Activated CD8-positive, alpha-beta memory T cell treated with anti-CD3 and anti-CD28 coated beads for 48 hours (primary cell): ENCODE measurements at places on chromosomes 3 and 15.

DNA sequence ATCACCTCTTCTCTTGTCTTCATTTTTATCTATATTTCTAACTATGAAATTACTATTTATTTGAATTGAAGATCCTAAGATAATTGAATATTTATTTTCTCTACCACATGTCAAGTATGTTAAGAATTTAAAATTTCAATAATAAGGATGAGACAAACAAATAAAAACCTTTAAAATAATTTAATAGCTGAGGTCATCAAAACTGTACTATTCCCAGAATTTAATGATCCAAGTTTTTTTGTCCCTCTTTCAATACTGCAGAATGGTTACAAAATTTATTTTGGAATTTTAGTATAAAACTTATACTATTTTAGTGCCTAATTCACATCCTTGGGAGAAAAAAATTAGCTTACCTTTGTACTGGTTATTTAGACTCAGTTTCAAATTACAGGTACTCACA, 774.9 kb downstream of the ROBO2 start:
- DNase-seq, result no peak

- DNase-seq, result no peak
Measured at GRCh38 chr3:13750731-13751130, 129.1 kb downstream of the WNT7A start.

DNA sequence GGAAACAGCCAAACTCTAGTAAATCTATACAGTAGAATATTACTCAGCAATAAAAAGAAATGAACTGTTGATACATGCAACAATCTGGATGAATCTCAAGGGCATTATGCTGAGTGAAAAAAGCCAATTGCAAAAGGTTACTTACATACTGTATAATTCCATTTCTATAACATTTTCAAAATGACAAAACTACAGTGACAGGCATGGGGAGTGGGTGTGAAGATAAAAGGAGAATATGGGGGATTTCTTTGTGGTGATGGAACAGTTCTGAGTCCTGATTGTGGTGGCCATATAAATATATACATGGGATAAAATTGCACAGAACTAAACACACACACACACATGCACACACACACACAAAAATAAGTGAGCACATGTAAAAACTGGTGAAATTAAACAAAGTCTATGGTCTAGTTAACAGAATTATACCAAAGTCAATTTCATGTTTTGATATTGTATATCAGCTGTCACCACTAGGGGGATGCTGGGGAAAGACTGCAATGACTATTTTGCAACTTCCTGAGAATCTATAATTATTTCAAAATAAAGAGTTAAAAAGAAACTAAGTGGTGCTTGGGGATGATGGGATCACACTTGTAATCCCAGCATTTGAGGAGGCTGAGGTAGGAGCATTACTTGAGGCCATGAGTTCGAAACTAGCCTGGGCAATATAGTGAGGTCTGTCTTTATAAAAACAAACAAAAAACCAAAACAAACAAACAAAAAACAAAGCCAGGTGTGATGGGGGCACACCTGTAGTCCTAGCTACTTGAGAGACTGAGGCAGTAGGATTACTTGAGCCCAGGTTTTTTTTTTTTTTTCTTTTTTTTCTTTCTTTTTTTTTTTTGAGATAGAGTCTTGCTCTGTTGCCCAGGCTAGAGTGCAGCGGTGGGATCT, 66.0 kb downstream of the SPTSSB start:
- no peak for DNase-seq

DNA sequence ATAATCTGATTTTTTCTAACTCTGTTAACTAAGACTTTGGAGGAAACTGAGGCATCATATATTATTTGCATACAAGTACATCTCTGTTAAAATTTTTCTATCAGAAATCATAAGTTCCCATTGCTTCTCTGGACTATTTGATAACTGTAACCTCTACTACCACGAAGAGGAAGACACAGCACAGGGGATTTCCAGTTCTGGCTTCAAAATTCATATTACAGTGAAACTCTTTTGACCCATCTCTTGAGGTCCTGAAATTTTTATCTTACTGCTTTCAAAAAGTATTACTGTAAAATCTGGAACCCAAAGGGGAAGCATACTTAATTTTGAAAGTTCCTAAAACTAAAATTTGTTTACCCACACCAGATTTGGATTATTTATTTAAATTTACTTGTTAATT, 4.2 kb downstream of the PLSCR1 start:
- no peak for DNase-seq

DNA sequence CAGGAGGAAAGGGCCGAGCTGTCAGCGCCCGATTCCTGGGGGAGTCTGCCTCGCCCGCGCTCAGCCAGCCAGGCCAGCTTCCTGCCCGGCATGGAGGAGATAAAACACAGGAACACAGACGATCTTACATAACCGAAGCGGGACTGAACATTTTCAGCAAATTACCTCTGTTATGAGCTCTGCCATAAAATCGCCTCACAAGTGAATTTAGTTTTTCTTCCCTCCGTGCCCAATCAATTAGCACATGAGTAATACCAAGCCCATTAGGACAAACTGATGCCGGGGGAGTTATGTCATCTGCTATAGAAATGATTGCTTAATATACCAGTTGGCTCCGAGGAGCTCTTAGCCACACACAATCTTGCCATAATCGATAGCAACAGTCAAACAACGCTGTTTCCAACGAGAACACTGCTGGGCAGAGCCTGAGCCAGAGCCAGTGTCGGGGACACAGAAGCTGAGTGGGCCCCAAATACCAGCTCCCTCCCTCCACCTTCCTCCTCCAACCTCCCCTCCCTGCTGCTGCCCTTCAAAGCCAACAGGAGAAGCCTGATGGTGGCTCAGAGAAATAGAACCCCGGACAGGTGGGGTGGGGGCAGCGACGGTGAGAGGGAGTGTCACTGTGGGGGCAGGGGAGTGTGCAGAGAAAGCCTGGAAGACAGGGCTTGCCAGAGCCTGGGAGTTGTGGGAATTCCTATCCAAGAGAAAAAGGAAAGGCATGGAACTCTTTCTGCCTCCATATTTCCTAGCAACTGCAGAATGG, 279.4 kb upstream of the TLE3 start:
- DNase-seq, result no peak

DNA sequence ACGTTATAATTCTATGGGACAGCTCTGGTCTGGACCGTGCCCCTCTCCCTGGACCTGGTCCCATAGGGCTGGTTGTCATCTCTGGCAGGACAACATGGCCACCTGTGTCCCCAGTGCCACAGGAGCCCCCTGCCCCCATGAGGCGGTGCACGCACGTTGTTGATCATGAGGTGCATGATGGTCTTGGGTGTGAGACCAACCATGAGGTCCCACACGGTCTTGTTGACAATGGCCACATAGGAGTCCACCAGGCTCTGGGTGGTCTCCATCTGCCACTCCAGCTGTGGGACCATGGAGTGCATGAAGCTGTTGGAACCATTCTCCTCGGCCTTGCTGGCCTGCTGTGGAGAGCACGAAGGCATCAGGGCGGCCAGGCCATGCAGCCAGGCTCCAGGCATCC, 19.7 kb downstream of the GOLGA6D start:
- DNase-seq, result no peak

DNA sequence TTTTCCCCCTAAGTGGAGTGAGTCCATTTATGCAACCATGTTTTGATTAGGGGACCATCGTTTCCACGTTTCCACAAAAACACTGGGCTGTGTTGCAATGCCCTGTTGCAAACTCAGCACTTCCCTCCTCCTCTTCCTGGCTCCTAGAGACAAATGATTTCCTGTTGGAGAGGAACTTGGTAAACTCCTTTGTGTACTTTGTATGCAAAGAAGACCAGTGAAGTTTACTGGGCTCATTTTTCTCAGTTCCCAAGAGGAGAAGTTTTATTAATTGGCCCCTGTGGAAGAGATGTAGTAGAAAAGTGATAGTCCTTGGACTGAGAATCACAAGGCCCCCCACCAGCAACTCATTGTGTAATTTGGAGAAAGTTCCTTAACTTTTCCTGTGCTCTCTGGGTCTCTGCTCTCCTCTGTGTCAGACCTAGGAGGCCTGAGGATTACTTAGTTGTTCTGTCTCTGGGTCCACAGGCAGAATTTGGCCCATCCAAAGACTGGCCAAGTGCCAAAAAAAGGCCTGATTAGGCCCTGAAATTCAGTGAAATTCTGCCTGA, 95.0 kb downstream of the ATG7 start:
- DNase-seq, result no peak

GRCh38 chr3:58104151-58104550, 95.9 kb downstream of the FLNB start:
- DNase-seq, result no peak

- no peak for DNase-seq
Measured at GRCh38 chr3:152196782-152197181, 71.9 kb upstream of the MBNL1 start.

GRCh38 chr15:26134812-26135211, 271.7 kb upstream of the ATP10A start:
- DNase-seq, result no peak

- no peak for DNase-seq
Measured at GRCh38 chr3:66483409-66483906, 17.4 kb downstream of the LRIG1 start.

DNA sequence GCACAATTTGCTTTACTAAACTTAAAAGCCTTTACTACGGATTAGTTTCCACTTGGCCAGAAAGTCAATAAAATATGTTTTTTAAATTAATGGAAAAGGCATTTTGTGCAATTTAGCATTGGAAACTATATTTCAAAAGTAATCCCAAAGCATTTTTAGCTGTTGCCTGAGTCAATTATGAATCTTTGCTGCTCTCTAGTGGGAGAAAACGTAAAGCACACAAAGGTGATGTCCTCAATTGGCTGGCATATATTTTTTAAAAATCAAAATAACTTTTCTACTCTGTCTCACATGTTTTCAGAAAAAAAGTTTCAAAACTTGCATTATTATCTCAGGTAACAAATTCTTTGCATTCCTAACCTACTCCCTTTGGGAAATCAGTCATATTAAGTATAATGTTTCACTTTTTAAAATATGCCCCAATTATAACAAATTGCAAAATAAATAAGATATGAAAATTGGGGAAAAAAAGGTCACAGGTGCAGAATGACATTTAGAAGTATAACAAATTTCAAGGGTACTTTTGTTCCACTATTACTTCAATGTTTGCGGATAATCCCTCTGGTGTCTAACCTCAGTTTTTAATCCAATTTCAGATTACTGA, 47.2 kb upstream of the TEX55 start:
- DNase-seq, result no peak

GRCh38 chr15:62899090-62899493, 143.5 kb upstream of the TPM1 start:
- no peak for DNase-seq

DNA sequence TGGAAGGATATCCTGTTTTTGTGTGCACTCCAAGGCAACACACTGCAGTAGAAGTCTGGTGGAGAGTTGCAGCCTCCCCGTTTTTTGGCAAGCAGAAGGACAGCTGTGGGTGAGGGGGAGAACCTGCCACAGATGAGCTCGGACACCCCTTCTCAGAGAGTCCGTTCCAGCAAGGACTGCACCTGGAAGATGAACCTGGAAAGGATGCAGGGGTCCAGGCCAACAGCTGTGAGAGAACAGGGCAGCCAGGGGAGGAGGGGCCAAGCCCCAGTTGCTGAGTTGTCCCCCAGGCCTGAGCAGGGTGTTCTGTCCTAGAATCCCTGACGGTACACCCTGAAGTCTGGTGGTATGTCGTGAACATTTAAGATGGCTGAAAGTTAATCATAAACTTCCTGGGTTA, 30.2 kb downstream of the ZXDC start:
- DNase-seq, result no peak

- no peak for DNase-seq
Measured at GRCh38 chr3:26292780-26293179, 329.8 kb upstream of the LRRC3B start.

DNA sequence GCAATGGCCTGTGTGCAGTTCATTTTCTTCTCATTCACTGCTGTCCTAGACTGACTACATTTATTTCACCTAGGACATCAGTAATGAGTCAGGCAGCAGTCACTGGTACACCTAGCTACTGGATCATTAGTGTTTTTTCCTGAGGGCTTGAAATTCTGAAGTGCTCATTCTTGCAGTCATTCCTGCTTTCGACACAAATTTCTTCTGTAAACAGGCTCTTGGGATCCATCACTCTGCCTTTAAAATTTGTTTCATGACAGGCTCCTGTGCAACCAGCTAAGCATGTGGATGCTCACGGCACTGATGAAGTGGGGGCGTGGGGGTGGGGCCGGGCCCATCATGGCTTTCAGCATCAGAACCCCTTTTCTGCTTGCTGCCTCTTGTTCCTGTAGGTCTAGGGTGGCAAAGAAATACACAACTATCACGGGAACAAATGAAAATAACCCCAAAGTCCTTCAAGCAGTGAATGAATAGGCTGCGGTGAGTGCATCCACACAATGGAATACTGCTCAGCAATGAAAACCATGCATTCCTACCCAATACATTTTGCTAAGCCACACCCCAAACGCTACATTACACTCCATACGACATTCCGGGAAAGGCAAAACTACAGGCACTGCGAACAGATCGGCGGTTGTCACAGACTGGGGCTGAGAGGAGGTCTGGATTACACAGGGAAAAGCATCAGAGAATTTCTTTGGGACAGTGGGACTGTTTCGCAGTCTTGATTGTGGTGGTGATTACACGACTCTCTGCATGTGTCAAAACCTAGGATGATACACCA, 9.3 kb upstream of the MELTF start:
- DNase-seq, result no peak

DNA sequence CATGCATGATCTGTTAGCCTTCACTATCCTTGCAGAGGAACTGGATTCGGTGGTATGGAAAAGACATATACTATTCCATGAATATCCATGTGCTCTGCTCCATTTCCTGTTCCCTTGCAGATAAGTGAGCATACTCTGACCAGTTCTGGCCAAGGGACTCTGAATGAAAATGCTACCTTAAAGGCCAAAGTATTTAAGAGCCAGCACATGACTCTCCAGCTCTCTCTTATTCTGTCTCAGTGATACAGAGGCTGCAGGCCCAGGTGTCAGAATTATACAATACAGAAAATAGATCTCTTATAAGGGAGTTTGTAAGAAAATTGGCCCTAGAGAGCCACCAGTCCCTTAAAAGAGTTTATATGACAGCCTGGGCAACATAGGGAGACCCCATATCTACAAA, 779.7 kb upstream of the CFAP20DC start:
- no peak for DNase-seq

- DNase-seq, result no peak
Measured at GRCh38 chr15:57730876-57731275, 24.4 kb downstream of the POLR2M start.

- no peak for DNase-seq
Measured at GRCh38 chr3:107271787-107272387, 105.4 kb upstream of the CCDC54 start.

DNA sequence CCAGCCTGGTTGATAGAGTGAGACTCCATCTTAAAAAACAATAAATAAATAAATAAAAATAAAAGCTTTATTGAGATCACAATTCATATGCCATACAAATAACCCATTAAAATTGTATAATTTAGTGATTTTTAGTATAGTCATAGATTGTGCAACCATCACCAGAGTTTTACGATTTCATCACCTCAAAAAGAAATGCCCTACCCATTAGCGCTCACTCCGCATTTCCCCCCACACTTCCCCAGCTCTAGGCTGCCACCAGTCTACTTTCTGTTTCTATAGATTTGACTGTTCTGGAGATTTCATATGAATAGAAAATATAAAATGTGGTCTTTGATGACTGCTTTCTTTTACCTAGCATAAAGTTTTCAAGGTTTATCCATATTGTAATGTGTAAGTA, 57.0 kb downstream of the ARHGEF26 start:
- no peak for DNase-seq
